ENCODE measurements at places on chromosomes 4 and X.

DNA sequence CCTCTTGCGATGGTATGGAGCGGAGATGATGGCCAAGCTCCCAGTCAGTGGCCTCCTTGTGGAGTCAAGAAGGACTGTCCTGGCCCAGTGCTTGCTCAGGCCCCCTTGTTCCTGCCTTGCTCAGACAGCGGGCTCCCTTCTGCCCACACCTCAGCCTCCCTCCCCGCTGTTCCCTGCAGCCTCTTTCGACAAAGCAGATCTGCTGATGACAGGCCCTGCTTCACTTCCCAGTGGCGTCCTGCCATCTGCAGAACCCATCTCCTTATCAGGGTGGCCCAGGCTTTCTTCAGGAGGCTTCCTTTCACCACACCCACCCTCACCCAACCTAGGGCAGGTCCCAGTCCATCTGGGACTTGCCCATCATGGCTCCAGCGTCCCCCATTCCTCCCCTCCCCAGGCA, 80.0 kb downstream of the CLDN34 start:
- DNase-seq = no peak

DNA sequence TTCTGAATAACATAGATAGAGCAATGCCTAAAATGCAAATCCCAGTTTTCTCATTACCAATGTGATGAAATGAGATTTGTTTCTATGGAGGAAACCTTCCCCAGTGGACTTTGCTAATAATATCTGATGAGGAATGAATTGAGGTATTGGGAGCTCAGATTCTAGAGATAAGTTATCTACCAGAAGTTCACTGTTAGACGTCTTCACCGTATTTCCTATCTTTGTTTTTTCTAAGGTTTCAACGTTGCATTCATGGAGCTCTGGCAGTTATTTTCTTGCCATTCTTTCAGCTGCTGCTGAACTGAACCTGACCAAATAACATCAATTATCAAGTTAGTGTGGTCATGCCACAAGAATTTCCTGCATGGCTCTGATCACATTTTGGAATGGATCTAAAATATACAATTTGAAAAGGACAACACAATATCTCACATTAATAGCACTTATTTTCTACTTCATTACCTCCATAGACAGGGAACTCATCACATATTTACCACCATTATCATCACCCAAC, 511.8 kb upstream of the LCORL start:
- DNase-seq = no peak

- no peak for DNase-seq
Measured at GRCh38 chr4:8393593-8394038, 46.9 kb downstream of the ACOX3 start.

DNA sequence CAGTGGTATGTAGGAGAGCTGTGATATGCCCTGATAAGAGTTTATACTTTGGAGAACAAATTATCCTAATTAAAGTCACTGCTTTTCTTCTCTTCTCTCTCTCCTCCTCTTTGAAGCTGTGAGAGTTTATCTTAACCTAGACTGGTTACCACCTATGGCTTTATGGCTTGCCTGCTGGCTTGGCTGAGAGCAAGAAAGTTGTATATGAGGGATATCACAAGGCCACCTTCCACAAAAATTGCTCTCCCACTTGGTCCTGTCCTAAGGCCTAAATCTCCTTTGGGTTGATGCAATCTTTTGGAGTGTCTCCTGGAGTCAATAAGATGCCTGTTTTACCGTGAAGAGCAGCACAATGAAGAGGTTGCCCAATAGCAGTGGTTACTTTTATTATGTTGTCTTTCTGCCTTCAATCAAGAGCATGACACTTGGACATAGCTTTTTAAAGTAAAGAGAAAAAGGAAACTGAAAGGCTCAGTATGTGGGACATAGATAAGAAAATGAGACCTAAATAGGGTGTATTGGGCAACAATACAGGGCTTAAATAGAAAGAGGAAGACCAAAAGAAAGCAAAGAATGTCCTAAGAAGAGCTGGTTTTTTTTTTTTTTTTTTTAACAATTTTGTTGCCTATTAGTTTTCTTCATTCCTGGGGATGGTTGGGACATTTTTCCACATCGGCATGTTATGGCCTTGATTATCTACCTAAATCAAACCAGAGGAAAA, 9.2 kb downstream of the GUCY1A1 start:
- DNase-seq = no peak

- no peak for DNase-seq
Measured at GRCh38 chrX:13377550-13377934, 57.7 kb upstream of the ATXN3L start.

DNA sequence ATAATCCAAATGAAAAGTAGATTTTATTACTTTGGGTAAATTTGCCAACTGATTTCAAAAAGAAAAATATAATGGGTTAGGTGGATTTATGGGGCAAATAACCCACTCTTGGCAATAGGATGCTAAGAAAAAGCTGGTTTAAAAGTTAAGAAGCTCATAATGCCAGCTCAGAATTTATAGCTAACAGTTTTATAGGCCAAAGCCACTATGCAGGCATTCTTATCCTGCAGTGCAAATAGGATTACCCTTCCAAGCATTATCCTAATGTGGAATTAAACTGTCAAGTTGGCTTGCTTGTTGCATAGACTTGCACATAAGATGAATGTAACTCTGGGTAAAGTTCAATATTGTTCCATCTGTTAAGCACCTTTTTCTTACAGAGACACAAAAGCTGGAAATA, 703.0 kb downstream of the PCDH18 start:
- no peak for DNase-seq

GRCh38 chr4:104283303-104283702, 211.4 kb downstream of the CXXC4 start:
- DNase-seq = no peak

- DNase-seq = no peak
Measured at GRCh38 chr4:117422297-117422696, 336.9 kb upstream of the TRAM1L1 start.

- DNase-seq = no peak
Measured at GRCh38 chr4:93710847-93711430, 117.6 kb upstream of the ATOH1 start.

DNA sequence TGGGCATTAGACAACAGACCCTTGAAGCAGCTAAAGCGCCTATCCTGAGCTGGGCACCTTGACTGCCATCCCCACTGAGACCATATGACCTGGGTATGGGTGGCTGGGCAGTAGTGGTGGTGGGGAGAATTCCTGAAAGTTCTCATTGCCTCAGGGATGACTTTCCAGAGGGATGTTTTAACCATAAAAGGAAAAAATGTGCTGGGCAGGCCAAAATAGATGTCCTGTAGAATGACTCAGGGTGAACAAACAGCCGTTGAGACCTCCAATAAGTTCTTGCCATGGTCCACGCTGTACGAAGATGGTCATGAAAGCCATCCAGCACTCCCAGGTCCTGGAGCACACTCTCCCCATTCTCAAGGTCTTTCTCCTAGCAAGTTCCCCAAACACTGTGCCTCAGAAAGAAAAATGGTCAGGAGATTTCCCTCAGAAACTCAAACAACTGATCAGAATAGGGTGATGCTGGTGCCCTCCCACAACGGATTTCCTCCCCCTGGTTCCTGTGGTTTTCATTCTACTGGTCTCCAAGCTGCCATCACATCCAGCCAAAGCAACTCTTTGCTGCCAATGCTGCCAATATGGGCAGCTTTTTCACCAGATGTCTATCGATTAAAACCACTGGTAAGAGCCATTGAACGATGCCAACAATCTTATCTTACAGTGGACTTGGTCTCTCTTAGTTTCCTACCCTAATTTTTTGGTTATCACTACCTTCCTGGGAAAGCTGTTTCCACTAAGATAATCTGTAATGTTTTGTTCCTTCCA, 11.2 kb downstream of the CDKN2AIP start:
- no peak for DNase-seq

DNA sequence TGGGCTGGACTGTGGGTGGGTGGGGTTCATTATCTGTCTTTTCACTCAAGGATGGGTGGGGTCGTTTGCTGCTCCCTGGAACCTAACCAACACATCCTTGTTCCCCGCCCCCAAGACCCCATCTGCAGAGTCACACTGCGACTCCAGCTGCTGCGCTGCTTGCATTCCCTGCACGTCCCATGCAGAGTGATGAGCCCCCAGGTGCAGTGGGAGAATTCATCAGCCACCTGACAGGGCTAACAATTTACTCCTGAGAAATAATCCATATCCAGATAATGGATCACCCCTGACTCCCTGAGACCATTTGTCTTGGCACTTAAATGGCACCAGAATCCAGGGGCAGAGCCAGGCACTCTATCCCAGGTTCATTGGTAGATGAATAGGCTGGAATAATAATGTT, 12.4 kb upstream of the ARHGAP36 start:
- no peak for DNase-seq

DNA sequence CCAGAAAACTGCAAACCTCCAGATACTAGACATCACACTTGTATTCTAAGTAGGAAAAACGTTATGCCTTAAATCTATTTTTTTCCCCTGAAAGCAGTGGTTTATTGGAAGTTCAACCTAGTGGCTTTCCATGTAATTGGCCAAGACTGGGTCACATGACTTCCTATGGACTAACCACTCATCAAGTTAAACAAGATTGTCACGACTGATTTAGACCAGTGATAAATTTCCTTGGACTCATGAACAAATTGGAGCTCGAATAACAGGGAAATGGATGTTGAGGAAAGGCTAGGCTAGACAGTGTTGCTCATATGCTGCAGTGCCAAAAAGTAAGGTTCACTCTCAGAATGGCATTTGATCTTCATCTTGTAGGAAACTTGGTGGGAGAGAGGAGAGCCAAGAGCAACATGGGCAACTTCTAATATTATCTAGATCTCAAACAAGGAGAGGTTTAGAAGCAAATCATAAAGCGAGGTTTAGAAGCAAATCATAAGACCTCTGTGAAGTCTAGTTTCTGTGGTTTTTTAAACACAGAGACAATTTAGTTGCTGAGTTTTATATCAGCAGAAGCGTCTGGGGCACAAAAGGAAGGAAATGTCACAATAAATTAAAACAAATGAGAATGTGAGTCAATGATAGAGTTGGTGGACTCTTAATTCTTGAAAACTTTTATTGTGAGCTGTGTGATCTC, 165.6 kb upstream of the BOD1L1 start:
- DNase-seq = no peak

- no peak for DNase-seq
Measured at GRCh38 chr4:13212936-13213335, 271.2 kb downstream of the RAB28 start.

All from activated gamma-delta T cell treated with anti-CD3 and anti-CD28 coated beads, Interleukin-2, amount 50 U/mL, for 16 hours (primary cell).